ENCODE measurements at places on chromosomes 5 and 9.

DNA sequence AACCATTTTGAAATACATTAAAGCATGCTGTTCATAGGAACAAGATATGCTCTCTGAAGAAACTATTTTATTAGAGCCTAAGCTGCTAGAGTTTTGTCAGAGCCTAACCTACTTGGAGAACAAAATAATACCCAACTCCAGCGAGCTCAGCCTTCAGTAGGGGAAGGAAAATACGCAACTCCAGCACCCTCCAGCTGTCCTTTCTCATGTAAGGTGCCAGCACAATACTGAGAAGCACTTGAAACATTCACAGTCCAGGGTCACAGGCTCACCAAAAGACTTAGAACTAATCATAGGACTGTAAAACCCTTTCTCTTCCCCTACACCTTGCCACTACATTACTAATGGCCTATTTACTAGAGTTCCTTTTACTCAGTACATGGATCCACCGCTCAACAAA, 18.9 kb downstream of the DPYSL3 start:
- DNase-seq, result no peak

- no peak for DNase-seq
Observed at GRCh38 chr5:43073597-43074546, 33.8 kb upstream of the ANXA2R start.

- DNase-seq, result no peak
Observed at GRCh38 chr5:110027527-110028322, 338.0 kb downstream of the MAN2A1 start.

- DNase-seq, result no peak
Observed at GRCh38 chr9:110936719-110937452, 101.4 kb downstream of the LPAR1 start.

DNA sequence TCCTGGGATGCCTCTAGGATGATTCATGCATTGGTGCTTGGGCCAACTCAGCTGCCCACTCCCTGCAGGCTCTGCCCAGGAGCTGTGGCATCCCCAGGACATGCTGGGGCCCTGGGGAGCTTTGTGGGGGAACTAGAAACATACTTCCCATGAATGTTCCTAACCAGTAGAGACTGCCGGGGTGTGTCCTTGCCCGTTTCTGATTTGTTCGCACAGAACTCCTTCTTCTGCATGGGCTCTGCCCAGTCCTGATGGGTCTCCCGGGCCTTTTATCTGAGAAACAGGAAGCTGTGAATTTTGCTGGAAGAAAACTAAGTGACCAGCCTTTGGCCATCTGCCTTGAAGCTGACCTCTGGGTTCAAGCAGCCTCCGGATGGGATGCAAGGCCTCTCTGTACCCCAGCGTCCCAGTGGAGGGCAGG, 71.6 kb upstream of the RNU6ATAC start:
- DNase-seq, result no peak

GRCh38 chr5:72681781-72682180, 134.7 kb upstream of the TNPO1 start:
- DNase-seq, result no peak

DNA sequence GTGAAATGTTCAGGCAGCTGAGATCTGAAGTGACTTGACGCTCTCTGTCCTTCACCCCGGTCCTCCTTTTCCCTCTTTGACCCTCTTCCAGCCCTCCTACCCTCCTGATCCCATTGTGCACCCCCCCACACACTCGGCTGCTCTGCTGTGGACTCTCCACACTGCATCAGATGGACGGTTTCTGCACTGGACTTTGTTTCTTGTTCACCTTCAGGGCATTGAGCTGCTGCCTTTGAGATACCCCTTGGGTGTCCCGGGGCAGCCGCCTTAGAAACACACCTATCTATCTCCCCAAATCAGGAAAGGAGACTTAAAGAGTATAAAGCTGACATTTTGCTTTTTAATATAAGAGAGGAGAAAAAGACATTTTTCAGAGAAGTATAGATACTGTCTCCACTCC, 27.5 kb downstream of the AMBP start:
- DNase-seq, result no peak

- DNase-seq, result no peak
Observed at GRCh38 chr9:23467276-23467675, 358.8 kb downstream of the ELAVL2 start.

DNA sequence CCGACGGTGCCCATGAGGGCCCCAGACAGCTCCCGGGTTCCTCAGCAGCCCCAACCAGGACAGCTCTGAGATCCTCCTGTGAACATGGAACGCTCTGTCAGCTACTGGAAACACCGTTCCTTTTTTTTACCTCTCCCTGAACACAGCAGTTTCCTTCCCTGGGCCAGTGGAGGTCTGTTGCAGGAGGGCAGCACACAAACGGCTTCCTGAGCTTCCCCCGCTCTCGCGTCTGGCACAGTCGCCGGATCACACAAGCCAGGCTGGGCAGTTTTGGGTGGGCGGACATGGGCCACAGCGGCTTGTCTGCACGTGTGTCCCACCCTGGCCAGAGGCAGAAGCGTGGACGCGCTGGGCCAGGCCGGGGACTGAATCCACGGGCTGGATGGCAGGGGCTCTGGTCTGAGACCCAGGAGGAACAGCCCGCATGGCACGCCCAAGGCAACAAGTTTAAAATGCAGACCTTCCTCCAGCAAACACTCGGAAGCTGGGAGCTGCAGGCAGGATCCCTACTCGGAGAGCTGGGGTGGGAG, 106.8 kb upstream of the SARDH start:
- no peak for DNase-seq

DNA sequence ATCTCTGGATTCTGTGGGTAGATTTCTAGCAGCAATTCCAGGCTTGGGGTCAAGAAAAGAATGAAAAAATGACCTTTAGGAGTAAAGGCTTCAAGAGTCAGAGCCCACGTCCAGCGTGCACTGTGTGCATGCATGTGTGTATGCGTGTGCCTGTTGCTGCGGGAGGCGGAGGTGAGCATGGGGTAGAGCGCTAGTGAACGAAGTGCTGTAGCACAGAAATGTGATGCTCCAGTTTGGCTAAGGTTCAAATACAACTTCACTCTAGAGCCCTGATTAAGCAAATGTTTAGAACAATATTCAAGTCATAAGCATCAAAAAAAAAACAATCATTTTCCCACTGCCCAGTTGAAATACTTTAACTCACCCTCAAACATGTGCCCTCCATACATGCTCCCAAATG, 403.9 kb downstream of the ZNF608 start:
- DNase-seq, result no peak

- no peak for DNase-seq
Observed at GRCh38 chr5:25641124-25641523, 996.3 kb upstream of the CDH10 start.

DNA sequence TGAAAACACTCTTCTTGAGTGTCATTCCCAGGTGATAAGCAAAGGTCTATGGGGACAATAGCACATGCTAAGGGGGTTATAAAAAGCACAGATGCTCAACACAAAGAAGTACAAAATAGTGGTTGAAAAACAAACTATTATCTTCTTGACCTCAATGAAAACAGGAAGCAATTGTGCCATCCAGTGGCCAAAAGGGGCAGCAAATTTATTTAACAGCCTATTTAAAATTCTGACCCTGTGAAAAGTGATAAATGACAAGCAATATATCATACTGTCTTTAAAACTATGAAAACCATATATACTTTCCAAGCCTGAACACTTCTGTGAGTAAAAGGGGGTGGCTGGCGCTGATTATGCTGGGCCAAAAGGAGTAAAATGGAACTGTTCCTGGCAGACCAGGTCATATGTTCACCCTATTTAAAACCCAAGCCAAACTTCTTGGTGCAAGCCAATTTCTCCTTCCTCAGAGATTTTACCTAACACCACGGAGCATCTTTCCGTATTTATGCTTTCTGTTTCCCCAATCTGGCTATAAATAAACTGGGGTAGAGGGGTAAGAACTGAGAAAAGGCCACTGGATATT, 29.7 kb downstream of the TEX10 start:
- DNase-seq, result peak; percentile 35

- no peak for DNase-seq
Observed at GRCh38 chr5:123937230-123937629, 425.3 kb downstream of the CSNK1G3 start.

DNA sequence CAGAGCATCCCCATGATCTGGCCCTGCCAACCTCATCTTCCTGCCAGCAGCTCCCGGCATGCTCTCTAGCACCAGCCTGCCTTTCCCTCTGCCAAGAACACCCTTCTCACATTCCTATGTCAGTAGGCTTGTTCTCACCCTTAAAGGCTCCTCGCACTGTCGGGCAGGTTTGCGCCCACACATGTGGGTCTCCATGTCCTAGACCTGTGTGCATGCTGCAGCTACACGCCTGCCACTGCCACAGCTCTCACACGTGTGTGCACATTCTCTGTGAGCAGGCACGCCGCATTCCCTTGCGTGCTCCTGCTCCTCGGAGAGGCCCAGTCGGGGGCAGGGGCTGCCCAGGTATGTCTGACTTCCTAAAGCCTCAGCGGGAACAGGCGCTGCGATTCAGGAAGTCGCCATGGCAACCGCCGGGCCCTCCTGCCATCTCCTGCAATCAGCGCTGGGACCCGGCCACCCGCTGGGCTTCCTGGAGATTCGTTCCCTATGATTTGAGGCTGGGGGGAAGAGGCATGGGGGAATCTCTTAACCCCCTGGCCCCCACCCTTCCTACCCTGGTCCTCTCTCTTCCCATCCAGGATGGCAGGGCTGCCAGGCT, 28.1 kb downstream of the NDUFA8 start:
- DNase-seq, result no peak

GRCh38 chr9:17875886-17876285, 297.0 kb downstream of the SH3GL2 start:
- no peak for DNase-seq

DNA sequence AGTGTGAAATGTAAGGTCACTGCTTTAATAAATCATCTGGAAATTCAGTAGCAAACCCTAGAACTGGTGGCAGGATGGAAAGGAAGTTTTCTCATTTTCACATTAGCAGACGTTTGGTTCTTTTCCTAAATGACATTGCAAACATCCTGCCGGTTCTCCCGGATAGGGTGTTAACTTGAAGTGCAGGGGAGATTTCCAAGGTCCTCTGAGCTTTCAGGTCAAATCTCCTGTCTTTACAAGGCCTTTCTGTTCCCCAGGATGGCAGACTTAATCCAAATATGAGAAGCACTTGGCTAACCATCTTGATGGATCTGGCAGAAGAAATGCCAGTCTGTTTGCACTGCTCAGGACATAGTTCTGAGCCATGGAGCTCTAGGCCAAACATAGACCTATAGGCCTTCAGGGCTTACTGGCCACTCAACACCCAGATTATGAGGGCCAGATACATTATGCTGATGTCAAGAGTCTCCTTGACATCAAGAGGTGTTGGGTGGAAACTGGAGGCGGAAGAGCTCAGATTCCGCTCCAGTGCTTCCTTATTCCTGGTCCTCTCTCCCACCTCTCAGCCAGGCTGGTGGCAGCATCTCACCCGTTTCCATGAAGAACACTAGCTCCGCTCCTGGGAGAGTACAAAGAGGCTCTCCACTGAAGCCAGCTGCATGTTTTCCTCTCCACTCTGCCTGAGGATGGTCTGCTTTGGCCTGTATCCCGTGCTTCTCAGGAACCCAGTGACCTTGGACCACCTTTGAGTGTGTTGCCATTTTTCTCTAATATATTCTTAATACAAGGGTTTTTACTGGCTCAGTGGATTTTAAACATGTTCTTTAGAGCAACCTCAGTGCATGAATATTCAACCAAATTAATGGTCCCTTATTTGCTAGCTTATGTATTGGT, 61.0 kb downstream of the RALGPS1 start:
- DNase-seq, result no peak

GRCh38 chr5:169412831-169413230, 111.9 kb upstream of the SLIT3 start:
- no peak for DNase-seq

DNA sequence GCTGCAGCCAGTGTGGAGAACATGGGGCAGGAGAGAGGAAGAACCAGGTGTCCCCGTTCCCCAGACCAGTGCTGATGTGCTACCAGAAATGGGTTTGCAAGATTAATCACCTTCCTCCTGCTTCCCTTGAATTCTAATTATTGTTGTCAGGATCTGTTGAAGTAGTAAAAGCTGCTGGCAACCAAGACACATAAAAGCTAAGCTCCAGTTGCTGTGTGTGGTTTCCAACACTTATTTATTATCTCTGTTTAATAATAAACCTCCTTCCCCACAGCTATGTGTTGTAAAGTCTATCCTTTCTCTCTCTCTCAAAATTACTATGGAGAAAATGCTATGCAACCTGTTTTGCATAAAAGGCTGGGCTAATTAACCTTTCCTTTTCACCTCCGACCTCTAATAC, 2.3 kb upstream of the RETREG1 start:
- no peak for DNase-seq

GRCh38 chr9:137127301-137128157, 11.4 kb upstream of the GRIN1 start:
- no peak for DNase-seq

DNA sequence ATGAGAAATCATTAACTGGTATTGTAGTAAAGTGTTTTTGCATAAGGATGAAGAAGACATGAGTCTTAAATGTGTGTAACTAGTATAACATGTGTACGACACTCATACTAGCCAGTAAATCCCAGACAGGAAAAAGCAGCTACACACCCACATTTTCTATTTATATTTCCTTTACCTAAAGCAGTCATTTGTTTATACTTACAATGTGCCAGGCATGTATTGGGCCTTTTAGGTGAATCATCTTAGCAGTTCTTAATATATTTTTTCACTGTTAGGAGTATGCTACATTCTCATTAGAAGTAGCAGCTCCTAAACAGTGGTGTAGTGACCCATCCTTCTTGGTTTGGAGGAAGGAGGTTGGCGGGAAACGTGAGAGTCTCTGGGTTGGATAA, 55.8 kb upstream of the TMC1 start:
- DNase-seq, result no peak

DNA sequence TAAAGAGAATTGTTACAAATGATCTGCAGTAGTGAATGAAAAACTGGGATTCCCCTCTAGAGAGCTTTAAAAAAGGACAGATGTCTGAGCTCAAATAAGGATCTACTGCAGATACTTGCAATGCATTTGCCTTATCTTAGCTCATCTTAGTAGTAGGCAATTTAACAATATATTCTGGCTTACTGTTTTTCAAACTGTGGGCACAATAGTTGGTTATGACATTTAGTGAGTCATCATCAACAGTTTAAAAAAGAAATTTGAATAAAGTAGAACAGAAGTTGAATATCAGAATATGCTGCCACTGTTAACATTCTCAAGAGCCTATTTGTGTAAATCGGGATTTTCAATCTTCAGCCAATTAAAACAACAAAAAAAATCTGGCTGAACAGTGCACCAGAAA, 6.7 kb upstream of the CAST start:
- DNase-seq, result no peak

GRCh38 chr9:38067859-38068681, 957 bp downstream of the SHB start:
- DNase-seq, result no peak

DNA sequence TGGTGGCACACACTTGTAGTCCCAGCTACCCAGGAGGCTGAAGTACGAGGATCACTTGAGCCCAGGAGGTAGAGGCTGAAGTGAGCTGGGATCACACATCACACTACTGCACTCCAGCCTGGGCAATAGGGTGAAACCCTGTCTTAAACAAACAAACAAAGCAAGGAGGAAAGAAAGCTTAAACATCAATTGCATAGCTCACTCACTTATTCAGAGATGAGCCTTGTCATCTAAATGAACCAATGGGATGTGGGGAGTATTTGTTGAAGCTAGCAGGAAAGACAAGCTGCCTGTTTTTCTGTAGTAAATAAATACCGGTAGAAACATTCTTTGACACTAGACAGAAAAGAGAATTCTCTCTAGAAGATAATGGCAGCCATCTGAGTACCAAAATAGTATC, 161.0 kb upstream of the SLC12A2 start:
- DNase-seq, result no peak
